Transverse colon (tissue), 4 donors: ENCODE measurements at places on chromosomes 11 and 22. TPM values are rescaled to one million over a fixed set of nuclear protein-coding genes. Genes with fewer than 3 reads are reported as not detected.

DNA sequence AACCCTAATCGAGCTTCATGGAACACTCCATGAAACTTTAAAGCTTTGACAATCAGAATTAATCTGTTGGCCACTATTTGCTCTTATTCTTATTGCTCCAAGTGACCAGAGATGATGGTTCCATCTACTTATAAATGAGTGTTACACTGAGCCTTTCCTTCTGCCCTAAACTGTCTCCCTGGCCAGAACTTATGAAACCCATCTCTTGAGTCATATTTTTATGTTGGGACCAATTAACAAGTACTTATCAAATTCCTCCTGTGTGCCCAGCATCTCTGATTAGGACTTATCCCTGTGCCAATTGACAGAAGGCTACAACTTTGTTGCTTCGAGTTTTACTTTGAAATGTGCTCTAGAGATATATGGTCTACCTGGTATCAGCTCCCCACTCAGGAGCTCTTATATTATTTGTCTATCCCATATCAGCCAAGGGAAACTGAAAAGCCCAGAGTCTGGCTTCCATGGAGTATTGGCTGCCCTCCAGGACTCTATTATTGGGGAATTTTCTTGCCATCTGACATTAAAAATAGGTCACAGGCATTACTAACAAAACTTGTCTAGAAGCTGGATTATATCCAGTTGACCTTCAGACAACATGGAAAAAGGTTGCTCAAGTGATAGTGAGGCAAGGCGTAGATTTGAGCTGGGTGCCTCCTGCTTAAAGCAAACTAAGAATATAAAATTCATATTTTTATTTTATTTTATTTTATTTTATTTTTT is 8.8 kb downstream of the KREMEN1 start:
- no peak for DNase-seq
- H3K36me3 ChIP-seq, result no peaks in the 10 kb centered on the region
- peaks cover 26% of the 10 kb centered on the region for H3K4me1 ChIP-seq
- no peak overlapping the region for H3K27ac ChIP-seq
- H3K27me3 ChIP-seq, result no peaks in the 10 kb centered on the region

DNA sequence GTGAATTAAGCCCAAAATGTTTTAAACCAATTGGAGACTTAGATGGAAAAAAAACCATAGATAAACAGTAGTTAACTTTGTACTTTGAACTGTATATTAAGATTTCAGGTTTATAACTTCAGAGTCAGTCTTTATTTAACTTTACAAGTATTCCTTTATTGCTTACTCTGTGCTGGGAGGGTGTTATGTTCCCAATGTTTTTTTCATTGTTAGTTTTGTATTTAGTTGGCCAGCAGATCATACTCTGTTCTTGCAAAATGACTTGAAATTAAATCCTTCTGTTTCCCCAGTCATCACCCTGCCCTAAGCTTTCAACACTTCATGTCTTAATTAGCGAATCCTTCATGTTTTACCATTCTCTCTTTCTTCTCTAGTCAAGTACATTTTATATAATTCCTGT is 25.3 kb downstream of the SIK2 start:
- peak overlapping the region; percentile 80 for H3K27ac ChIP-seq
- no peak overlapping the region for H3K4me3 ChIP-seq
- no peaks in the 10 kb centered on the region for H3K27me3 ChIP-seq

- no peak overlapping the region for H3K4me3 ChIP-seq
- H3K27me3 ChIP-seq, result no peaks in the 10 kb centered on the region
- H3K27ac ChIP-seq, result peak overlapping the region; percentile 19
- H3K4me1 ChIP-seq, result peaks cover 43% of the 10 kb centered on the region
Observed at GRCh38 chr11:12860827-12861226, 148.3 kb upstream of the RASSF10 start.

- H3K4me1 ChIP-seq, result peaks cover 27% of the 10 kb centered on the region
- no peak overlapping the region for H3K4me3 ChIP-seq
- no peak overlapping the region for H3K27ac ChIP-seq
Observed at GRCh38 chr22:46657996-46658947, 38.1 kb downstream of the GRAMD4 start.

DNA sequence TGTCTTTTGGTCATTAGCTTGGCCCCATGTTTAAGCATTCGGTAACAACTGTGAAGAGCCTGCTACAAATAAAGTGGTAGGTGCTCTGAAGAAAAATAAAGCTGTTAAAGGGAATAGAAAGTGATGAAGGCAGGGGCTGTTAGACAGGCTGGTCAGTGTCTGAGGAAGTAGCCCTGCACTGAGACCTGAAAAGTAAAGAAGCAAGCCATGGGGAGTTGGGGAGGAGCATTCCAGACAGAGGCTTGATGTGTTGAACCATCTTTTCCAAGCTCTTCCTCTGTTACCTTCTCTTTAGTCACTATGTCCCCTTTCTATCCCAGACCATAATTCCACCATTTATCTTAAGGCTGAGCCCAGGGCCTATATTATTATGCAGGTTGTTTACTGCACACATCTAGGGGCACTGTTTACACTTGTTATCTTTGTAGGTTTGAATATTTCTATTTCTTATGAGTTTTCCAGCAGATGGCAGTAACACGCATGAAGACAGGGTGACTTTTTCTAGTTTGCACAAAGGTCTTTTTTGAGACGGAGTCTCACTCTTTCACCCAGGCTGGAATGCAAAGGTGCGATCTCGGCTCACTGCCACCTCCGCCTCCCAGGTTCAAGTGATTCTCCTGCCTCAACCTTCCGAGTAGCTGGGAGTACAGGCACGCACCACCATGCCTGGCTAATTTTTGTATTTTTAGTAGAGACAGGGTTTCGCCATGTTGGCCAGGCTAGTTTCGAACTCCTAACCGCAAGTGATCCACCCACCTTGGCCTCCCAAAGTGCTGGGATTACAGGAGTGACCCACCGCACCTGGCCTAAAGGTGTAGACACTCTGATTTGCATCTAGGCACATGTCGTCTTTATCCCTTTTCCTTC is 23.0 kb downstream of the ZFTA start:
- H3K27me3 ChIP-seq, result no peaks in the 10 kb centered on the region
- no peaks in the 10 kb centered on the region for H3K4me1 ChIP-seq
- H3K36me3 ChIP-seq, result peaks cover 8% of the 10 kb centered on the region
- H3K4me3 ChIP-seq, result no peak overlapping the region
- H3K27ac ChIP-seq, result no peak overlapping the region
- no peak for DNase-seq

DNA sequence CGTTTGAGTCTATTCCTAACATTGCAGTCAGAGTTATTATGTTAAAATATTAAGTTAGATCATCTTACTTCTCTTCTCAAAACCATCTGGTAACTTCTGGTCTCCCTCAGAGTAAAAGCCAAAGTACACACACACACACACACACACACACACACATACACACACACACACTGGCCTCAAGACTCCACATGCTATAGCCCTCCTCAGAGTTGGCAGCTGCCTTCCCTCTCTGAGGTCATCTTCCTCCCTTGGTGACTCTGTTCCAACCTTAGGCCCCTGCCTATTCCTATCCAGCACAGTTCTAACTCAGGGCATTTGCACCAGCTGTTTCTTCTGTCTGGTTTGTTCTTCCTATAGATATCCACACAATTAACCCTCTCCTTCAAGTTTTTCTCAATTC is 272.0 kb upstream of the SESN3 start:
- no peaks in the 10 kb centered on the region for H3K27me3 ChIP-seq
- H3K36me3 ChIP-seq, result no peaks in the 10 kb centered on the region
- H3K4me1 ChIP-seq, result no peaks in the 10 kb centered on the region

DNA sequence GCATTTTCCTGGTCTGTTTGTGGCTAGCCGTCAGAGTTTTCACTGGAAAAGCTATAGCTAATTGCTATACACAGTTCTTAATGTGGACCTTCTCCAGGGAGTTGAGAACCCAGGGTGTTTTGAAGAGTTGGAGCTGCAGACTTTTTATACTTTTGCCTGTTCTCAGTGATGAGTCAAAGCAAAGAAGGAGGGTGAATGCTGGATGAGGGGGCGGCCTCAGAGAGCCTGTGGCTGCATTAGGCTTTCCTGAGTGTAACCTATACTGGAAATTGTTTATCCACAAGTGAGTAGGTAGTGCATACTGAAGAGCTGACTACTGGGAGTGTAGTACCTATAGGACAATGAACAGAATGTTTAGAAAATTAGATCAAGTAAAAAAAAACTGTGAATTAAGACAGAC is 79.7 kb upstream of the HORMAD2 start:
- no peak overlapping the region for H3K27ac ChIP-seq
- no peaks in the 10 kb centered on the region for H3K36me3 ChIP-seq
- no peak for DNase-seq
- no peaks in the 10 kb centered on the region for H3K27me3 ChIP-seq
- H3K4me3 ChIP-seq, result no peak overlapping the region

GRCh38 chr11:9575260-9576240 is 2.1 kb downstream of the WEE1 start:
- peak overlapping the region; percentile 96 for H3K4me3 ChIP-seq
- peak; percentile 74 for DNase-seq
- no peaks in the 10 kb centered on the region for H3K36me3 ChIP-seq
- H3K4me1 ChIP-seq, result peaks cover 22% of the 10 kb centered on the region

DNA sequence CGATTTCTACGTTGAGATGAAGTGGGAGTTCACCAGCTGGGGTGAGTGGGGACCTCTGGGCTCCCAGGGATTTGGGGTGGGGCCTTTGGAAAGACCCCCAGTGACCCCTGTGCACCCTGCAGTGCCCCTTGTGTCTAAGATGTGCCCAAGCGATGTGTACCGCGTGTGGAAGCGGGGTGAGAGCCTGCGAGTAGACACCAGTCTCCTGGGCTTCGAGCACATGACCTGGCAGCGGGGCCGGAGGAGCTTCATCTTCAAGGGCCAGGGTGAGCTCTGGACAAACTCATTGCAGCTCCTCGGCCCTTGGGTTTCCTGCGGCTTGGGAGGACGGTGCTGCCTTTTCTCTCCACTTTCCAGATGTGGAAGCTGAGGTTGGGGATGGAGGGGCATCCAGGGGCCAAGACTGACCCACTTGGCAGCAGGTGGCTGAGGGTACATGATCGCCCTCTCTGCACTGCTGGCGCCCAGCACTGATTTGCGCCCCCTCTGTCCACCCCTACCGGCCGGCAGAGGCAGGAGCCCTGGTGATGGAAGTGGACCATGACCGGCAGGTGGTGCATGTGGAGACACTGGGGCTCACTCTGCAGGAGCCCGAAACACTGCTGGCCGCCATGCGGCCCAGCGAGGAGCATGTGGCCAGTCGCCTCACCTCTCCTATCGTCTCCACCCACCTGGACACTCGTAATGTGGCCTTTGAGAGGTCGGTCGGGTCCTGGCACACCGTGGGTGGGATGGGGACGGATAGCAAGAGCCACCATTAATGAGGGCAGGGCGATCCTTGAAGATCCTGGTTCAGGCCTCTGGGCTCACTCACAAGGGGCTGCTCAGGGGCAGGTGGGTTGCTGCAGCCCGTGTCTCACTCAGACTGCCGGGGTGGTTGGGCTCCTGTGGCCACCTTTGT is 2.6 kb downstream of the ANKRD13D start:
- no peak for DNase-seq
- no peaks in the 10 kb centered on the region for H3K27me3 ChIP-seq

- H3K27ac ChIP-seq, result peak overlapping the region; percentile 66
- H3K4me3 ChIP-seq, result no peak overlapping the region
- peaks cover 45% of the 10 kb centered on the region for H3K4me1 ChIP-seq
- peak; percentile 75 for DNase-seq
- no peaks in the 10 kb centered on the region for H3K27me3 ChIP-seq
Observed at GRCh38 chr11:63945477-63946163, 6.8 kb downstream of the NAA40 start.

DNA sequence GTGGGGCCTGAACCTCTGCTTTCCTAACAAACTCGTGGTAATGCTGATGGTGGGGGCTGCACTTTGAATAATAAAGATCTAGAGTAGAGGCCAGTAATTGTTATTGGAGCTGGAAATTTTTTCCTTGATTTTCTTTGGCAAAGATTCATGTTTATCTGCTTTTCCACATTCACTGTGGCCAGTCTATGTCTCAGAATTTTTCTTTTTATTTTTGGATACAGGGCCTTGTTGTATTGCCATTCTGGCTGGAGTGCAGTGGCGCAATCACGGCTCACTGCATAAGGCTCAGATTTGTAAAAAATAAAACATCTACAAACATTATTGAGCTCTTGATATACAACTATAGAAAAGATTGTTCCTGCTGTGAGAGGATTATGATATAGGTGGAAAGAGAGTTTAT is 1.6 kb downstream of the TMEM135 start:
- no peak overlapping the region for H3K4me3 ChIP-seq
- H3K4me1 ChIP-seq, result peaks cover 18% of the 10 kb centered on the region
- no peak for DNase-seq
- H3K27ac ChIP-seq, result no peak overlapping the region

DNA sequence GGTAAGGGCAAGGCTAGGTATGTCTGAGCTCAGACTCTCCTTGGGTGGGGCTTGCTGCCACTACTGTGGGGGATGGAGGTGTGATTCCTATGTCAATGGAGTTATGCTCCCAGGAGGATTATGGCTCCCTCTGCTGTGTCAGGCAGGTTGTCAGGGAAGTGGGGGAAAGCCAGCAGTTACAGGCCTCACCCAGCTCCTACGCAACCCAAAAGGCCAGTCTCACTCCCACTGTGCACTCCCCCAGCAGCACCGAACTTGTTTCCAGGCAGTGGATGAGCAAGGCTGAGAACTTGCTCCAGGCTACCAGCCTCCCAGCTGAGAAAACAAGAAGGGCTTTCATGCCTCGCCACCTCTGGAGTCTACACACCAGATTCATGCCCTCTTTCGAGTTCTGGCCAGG is 18.2 kb downstream of the C11orf91 start:
- H3K36me3 ChIP-seq, result no peaks in the 10 kb centered on the region
- DNase-seq, result no peak
- no peaks in the 10 kb centered on the region for H3K4me1 ChIP-seq

DNA sequence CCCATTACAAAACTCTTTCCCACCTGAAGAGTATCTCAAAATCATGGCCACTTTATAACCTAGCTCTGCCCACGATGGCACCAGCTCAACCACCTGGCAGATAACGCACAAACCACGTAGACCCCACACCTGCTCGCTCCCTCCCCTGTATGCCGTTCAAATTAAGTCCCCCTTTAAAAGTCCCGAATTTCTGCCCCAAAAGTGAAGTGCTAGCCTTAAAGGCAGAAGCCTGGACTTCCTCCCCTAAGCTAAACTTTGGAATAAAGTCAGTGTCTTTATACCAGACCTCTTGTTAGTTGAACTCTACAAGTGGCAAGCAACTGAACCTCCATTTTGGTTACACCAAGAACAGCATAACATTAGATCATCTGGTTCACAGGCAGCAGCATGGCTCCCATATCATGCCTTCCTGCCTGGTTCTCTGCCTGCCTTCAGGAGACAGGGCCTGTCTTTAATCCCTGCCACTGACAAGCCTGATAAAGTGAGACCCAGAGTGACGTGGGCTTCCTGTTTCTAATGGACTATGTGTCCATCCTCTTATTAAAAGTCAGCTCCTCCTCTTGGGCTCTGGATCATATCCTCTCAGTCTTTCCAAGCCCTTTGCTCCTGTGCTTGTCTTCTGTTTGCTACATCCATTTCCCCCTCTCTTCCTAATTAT is 32.6 kb upstream of the NNMT start:
- no peak overlapping the region for H3K27ac ChIP-seq
- peaks cover 26% of the 10 kb centered on the region for H3K4me1 ChIP-seq
- no peak for DNase-seq
- H3K36me3 ChIP-seq, result no peaks in the 10 kb centered on the region
- H3K27me3 ChIP-seq, result peaks cover 9% of the 10 kb centered on the region
- H3K4me3 ChIP-seq, result no peak overlapping the region

- H3K27me3 ChIP-seq, result no peaks in the 10 kb centered on the region
- no peaks in the 10 kb centered on the region for H3K4me1 ChIP-seq
- H3K27ac ChIP-seq, result no peak overlapping the region
- H3K4me3 ChIP-seq, result no peak overlapping the region
- DNase-seq, result no peak
- H3K36me3 ChIP-seq, result no peaks in the 10 kb centered on the region
Observed at GRCh38 chr11:104096900-104097299, 60.5 kb downstream of the DDI1 start.

Gene IGSF9B
- 4.1 TPM for total RNA-seq

Gene P2RX6
- not detected for total RNA-seq

Gene ENTHD1
- total RNA-seq, result not detected

Gene SIRT3
- total RNA-seq, result 27.9 TPM

Gene MPEG1
- 16.5 TPM for total RNA-seq

Gene MS4A14
- total RNA-seq, result 3.4 TPM

Gene MUC6
- not detected for total RNA-seq

Gene LRRC32
- 5.1 TPM for total RNA-seq

Gene TBC1D22A
- 43.7 TPM for total RNA-seq
